ENCODE measurements at places on chromosomes 16 and 17. TPM values are rescaled to one million over a fixed set of nuclear protein-coding genes. Genes with fewer than 3 reads are reported as not detected.

Gene NOTUM
- not detected for total RNA-seq

Gene CHST5
- 0.31 TPM for total RNA-seq

Gene MYH3
- total RNA-seq: 0.67 TPM

Gene MFAP4
- total RNA-seq: under 0.01 TPM

Gene MYCBPAP
- 0.73 TPM for total RNA-seq

Gene TUBG2
- total RNA-seq: 11.9 TPM

Gene HIC1
- total RNA-seq: 1.5 TPM

Gene CASKIN1
- total RNA-seq: 0.36 TPM
